ENCODE measurements at places on chromosomes 3 and 15.

DNA sequence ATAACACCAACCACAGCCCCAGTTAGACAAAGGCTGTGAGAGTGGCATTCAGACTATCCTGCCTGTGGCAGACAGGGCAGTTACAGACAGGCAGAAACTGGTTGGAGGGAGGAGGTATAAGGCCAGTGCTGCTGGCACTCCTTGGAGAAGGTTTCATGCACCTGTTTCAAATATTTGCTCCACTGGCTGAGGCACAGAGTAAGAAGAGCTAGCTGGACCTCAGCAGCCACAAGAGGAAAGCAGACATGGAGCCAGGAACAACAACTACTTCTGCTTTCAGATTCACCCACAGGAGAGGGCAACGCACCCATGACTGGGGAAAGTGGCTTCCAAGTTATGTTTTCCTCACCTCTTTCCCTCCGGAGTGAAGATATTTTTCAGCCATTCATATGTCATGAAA lies 11.5 kb upstream of the PRKAR2A start:
- DNase-seq: no peak

- DNase-seq: no peak
These were observed 24.8 kb downstream of the IGF1R start for GRCh38 chr15:98673133-98673532.

GRCh38 chr3:130395916-130396315 lies 50.4 kb downstream of the COL6A5 start:
- peak; percentile 39 for DNase-seq

DNA sequence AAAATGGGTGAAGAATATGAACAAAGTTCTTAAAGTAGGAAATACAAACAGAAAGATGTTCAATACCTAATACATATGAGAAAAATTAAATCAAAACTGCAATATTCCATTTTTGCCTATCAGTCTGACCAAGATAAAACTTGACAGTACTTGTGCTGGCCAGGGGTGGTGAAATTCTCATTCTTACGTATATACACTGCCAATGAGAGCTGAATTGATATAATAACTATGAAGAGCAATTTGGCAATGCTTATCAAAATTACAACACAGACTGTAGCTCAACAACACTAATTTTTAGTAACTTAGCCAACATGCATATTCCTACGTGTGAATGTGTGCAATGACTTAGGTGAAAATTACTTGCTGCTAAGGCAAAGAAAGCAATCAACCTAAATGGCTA lies 90.2 kb downstream of the SETD2 start:
- DNase-seq: no peak

- peak; percentile 70 for DNase-seq
These were observed 847.4 kb downstream of the IGSF11 start for GRCh38 chr3:118187221-118187620.

DNA sequence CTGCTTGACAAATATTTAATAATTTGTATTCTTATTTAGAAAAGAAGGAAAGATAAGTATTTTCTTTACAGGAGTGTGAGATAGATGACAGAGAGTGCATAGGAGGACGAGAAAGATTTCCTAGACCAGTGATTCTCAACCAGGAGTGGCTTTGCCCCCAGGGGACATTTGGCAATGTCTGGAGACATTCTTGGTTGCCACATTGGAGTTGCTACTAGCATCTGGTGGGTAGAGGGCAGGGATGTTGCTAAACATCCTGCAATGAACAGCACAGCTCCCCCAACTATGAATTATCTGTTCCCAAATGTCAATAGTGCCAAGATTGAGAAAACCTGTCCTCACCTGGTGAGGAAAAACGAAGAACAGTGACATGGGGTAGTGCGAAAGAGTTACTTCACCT lies 30.8 kb upstream of the MINAR1 start:
- no peak for DNase-seq

GRCh38 chr3:140469491-140469890 lies 208.4 kb upstream of the TRIM42 start:
- DNase-seq: peak; percentile 60

- no peak for DNase-seq
These were observed 190.7 kb upstream of the CNTN6 start for GRCh38 chr3:901953-902778.

DNA sequence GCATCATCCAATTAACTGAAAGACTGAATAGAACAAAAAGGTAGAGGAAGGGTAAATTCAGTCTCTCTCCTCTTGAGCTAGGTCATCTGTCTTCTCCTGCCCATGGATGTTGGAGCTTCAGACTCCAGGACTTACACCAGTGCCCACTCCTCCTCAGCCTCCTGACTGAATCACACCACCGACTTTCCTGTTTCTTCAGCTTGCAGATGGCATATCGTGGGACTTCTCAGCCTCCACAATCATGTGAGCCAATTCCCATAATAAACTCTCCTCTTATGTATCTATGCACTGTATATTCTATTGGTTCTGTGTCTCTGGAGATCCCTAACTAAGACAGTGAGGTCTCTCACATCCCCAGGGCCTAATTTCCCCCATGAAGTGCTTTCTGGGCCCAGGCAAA lies 140.4 kb downstream of the CD47 start:
- no peak for DNase-seq

GRCh38 chr3:115680803-115681345 lies 57.6 kb downstream of the GAP43 start:
- no peak for DNase-seq

- no peak for DNase-seq
These were observed 41.4 kb downstream of the SNAPC5 start for GRCh38 chr15:66456211-66456610.

DNA sequence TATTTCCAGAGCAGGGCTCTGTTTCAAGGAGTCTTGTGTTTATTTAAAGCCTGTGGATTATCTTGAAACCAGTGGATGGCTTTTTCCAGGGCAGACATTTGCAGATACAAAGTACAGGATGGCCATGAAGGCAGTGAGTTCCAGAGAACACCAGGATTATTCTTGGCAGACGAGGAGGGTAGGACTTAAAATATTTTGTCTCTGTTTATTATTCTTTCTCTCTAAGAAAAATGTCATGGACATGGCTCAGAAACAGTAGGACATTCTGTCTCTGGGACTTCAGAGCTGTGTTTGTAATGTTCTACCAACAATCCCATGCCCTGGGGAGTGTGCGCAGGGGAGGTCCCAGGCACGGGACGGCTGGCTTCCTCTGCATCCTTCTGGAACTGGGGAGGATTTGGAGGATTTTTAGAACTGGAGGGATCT lies 125.9 kb downstream of the ATP10A start:
- DNase-seq: no peak

DNA sequence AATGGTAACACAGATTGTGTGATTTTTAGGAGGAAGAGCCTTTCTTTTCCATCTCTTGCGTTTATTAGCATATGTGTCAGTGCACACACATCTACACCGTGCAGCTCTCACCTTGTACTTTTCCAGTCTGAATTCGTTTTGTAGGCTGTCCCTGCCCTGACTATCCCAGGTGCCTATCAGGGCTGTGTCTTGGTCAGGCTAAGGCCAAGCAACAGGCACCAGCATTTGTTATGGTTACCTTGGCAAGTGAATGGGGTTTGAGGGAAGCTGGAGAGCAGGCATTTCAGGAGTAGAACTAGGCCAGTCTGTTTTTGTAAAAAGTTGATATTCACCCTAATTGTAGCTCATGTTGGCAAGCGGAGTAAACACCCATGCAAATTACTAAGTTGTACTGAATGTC lies 489.5 kb upstream of the TPRG1 start:
- no peak for DNase-seq

DNA sequence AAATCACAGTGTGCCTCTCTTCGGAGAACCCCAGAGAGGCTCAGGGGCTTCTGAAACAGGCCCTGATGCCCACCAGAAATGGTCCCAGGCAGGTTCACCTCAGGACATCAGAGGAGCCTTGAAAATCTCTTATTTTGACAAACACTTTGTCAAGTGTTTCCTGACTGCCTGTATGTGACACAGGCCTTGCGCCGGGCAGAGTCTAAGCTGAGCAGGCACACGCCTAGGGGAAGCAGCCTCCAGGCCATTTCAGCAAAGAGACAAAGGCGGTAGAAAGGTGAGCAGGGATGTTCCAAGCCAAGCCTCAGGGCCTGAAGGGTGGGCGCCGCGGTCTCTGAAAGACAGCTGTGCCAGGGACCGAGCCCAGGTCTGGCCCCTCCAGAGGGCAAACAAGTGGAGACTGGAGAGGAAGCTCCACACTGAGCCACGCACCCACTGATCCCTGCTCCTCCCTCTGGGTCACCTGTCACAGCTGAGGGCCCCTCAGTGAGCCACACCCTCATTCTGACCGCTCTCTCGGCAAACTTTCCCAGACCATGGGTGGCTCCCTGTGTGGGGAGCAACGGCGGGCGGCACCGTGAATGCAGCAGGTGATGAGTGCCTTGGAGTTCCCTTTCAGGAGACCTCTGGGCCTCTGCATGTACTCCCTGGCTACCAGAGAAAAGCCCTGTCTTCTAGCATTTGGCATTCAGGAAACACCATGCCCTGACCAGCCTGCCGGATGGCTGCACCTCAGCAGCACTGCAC lies 136.1 kb downstream of the ADAMTS17 start:
- no peak for DNase-seq

Data from epithelial cell of prostate (primary cell).